ENCODE measurements at places on chromosomes 4 and X. TPM values are rescaled to one million over a fixed set of nuclear protein-coding genes. Genes with fewer than 3 reads are reported as not detected.

Gene NPY2R
- total RNA-seq: not detected

Gene ARHGAP24
- total RNA-seq: 1.5 TPM

Gene ERVMER34-1
- 0.94 TPM for total RNA-seq

Gene RPA4
- total RNA-seq: not detected

Gene RNF175
- 0.59 TPM for total RNA-seq

Gene RAB39B
- total RNA-seq: 1.6 TPM

Gene LDB2
- 18.7 TPM for total RNA-seq
